ENCODE measurements at places on chromosomes 16 and 17.

- no peak for DNase-seq
Observed at GRCh38 chr17:37742762-37743611, 1.9 kb downstream of the HNF1B start.

GRCh38 chr16:68707340-68708152, 29.5 kb upstream of the CDH1 start:
- no peak for DNase-seq

GRCh38 chr16:55232822-55233221, 91.2 kb upstream of the IRX6 start:
- DNase-seq, result no peak

GRCh38 chr17:39775031-39775430, 37.3 kb downstream of the GRB7 start:
- no peak for DNase-seq

DNA sequence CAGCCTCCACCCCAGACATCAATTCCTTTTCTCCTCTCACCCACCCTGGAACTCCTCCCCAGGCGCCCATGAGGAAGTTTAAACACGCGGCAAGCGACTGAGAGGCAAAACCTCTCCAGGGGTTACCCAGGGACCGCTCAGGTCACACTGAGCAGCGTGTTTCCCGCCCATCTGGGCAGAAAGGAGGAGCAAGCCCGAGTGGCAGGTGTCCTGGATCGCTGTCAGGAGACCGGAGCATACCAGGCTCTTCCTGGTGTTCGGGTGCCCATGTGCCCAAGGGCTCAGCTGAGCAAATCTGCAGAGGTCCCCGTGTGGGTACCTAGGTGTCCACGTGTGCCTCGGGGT, 491 bp downstream of the SLC25A19 start:
- peak; percentile 58 for DNase-seq

GRCh38 chr17:81221371-81221841, 1.4 kb downstream of the CEP131 start:
- no peak for DNase-seq

- DNase-seq, result no peak
Observed at GRCh38 chr16:23519282-23519681, 9.0 kb upstream of the GGA2 start.

DNA sequence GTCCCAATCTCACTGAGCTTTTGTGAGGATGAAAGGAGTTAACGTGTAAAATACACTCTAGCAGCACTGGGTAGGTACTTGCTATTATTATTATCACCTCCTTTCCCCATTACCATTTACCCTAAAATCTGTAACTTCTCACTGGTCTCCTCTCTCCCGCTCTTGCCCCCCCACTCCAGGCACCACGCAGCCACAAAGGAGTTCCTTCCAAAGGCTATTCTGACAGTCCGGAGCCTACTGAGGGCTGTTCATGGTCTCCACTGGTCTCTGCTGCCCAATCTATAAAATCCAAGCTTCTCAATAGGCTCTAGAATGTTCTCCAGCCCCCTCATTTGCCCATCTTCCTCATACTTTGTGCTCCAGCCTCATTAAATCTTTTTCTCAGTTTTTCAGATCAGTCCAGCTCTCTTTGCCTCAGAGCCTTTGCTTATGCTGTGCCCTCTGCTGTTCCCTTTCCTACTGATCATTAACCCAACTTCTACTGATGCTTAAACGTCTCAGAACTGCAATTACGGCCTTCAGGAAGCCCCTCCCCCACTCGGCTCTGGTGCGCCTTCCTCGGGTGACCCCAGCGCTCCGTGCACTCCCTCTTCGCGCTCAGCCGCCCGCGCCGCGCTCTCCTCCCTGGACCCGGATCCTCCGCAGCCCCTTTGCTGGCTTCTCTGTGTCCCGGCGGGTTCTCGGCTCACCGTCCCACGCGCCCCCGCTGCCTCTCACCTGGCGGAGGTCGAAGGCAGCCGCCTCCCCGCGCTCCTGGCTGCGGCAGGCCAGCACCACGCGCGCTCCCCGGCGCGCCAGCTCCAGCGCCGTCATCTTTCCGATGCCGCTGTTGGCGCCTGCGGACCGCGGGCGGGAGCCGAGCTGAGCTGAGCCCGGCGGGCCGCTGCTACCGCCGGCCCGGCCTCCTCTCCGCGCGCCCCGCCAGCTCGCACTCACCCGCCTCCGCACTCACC, 737 bp downstream of the DHRS13 start:
- peak; percentile 60 for DNase-seq

GRCh38 chr16:72473631-72474030, 301.7 kb upstream of the PMFBP1 start:
- DNase-seq, result no peak

DNA sequence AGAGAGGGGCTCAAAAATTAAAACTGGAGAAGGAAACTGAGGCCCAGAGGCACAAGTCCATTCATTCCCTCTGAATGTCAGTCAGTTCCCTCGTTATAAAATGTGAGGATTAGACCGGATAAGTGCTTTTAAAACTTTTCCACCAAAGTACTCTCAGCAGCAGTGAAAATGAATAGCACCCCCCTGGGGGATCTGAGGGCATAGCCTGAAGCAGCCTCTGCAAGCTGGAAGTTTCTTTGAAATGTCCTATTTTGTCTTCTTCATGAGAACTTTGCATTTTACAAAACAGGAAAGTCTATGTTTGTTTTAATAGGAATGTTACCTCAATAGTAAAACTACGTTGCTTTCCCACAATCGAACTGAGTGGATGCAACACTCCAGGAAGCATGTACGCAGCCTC, 273.0 kb downstream of the CEP112 start:
- DNase-seq, result no peak

GRCh38 chr16:70597135-70597835, 49.1 kb upstream of the IL34 start:
- no peak for DNase-seq

DNA sequence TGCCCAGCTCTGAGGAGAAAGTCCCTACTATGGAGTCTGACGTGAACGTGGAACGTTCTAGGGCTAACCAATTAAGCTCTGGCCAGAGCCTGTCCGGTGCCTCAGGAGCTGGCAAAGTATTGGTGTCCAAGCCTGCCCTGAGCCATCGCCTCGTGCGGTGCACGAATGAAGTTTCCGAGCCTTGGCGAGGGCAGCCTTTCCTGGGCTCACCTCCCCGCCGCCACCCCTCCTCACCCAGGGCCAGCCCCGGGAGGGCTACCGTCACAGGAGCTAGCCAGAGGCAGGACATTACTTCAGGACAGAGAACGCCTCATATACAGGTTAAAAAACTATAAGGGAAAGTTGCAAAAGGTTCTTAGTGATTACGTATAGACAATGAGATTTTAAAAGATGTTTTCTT, 23.6 kb upstream of the TRAP1 start:
- no peak for DNase-seq

GRCh38 chr17:39671651-39672521, 3.6 kb downstream of the PNMT start:
- DNase-seq, result peak; percentile 17

- DNase-seq, result no peak
Observed at GRCh38 chr17:76050538-76051467, 21.5 kb downstream of the SRP68 start.

DNA sequence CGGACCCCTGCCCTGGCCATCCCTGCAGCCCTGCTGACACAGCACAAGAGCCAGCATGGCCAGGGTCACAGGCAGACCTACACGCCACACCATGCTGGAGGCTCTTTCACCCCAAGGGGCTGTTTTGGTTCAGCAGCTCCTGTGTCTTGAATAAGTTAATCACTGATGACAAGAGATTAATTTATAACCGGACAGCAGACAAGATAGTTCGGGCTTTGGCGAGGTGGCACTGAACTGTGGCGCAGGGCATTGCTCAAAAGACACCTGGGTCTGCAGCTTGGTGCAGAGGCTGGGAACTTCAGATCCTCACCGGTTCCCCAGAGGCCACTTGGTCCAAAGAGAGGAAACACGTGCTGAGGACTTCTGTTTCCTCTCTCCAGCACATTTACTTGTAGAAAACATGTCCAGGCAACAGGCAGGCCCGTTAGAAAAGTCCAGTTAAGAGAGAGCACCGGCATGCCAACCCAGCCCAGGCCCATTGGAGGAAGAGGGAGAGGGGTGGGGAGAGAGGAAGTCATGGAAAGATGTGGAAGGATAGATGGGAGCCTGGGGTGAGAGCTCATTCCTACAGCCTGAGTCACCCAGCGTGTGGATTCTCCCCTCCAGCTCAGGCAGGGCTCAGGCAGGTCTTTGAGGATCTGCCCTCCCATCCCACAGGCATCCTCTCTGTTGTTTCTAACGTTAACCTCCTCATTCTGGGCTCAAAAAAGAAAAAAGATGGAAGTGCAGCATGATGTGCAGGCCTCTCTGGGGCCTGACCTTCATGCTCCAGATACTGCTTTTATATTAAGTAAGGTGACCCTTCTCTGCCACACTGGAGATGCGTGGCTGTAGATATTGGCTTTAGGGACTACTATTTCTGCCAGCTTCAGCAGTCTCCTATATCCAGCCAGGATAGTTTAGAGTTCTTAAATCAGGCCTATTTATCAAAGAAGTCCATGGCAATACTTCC, 80.0 kb upstream of the HNF1B start:
- DNase-seq, result no peak

- DNase-seq, result no peak
Observed at GRCh38 chr17:78494696-78495330, 82.4 kb downstream of the DNAH17 start.

DNA sequence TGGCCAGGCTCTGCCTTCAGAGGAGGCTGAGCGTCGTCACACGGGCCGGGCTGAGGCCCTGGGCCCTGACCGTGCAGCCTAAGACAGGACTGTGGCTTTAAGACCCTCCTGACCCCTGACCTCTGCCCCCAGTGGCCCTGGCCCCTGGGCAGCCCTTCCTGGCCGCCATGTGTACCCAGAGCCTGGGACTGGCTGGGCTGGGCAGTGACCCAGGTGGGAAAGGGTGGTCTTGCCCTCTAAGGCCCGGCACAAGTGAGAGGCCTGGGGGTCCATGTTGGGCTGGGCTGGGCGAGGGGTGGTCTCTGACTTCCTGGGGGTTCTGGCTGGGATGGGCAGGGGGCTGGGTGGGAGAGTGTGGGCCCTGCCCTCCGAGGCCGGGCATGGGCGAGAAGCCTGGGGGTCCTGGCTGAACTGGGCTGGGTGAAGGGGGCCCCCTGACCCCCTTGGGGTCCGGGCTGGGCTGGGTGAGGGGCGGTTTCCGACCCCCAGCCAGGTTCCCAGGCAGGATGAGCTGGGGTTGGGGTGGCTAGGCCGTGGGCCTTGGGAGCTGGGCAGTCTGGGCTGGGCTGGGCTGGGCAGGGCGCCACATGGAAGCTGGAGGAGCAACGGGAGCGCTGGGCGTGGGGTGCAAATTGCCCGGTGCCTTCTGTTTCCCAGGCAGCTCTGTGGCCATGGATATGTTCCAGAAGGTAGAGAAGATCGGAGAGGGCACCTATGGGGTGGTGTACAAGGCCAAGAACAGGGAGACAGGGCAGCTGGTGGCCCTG, at the start of gene CDK3:
CDK3 (plus strand) TSS at position 101 of the 767 bp plus-strand sequence; CDS start at position 672, 571 bp downstream.
- DNase-seq, result no peak

GRCh38 chr17:42188749-42189650, 3.7 kb upstream of the HCRT start:
- no peak for DNase-seq

DNA sequence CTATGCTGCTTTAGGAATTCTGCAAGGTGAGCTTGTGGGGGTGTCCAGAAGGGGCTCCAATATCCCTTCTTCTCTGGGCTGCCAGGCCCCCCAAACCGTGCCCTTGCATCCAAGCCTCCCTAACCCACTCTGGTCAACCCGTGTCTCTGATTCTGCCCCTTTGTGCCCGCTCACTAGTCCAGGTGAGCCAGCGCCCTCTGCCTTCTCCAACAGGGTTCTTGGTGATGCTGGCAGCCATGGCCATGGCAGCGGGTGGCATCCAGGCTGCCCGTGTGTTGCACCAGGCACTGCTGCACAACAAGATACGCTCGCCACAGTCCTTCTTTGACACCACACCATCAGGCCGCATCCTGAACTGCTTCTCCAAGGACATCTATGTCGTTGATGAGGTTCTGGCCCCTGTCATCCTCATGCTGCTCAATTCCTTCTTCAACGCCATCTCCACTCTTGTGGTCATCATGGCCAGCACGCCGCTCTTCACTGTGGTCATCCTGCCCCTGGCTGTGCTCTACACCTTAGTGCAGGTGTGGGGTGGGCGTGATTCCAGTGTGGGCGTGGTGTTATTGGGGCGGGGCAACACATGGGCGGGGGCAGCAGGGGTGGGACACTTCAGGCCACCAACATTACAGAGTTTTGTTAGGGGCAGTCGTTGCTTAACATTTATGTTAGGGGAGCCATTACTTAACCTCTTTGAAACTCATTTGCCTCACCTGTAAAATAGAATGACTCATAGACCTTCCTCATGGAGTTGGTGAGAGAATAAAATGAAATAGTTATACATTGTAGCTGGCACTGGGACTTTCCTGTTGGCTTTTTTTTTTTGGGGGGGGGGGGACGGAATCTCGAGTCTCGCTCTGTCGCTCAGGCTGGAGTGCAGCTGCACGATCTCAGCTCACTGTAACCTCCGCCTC, 31.4 kb downstream of the ANKRD40 start:
- no peak for DNase-seq

- DNase-seq, result no peak
Observed at GRCh38 chr16:83913245-83913633, 14.3 kb downstream of the MLYCD start.

DNA sequence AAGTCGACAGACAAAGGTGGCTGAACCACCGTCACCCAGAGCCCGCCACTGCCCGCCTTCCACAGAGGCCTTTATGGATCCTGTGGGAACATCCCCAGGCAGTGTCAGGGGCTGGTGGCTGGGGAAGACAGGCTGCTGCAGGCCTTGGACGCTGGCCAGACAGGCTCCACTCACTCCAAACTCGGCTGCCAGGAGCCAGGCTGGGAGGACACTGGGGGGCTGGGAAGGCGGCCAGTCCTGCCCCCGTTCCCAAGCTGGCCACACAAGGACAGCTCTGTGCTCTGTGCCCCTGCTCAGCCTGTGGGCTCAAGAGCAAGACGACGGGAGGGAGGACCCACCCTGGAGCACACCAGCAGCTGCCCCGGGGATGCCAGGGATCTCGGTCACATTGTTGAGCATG, 7.6 kb upstream of the LCAT start:
- no peak for DNase-seq

DNA sequence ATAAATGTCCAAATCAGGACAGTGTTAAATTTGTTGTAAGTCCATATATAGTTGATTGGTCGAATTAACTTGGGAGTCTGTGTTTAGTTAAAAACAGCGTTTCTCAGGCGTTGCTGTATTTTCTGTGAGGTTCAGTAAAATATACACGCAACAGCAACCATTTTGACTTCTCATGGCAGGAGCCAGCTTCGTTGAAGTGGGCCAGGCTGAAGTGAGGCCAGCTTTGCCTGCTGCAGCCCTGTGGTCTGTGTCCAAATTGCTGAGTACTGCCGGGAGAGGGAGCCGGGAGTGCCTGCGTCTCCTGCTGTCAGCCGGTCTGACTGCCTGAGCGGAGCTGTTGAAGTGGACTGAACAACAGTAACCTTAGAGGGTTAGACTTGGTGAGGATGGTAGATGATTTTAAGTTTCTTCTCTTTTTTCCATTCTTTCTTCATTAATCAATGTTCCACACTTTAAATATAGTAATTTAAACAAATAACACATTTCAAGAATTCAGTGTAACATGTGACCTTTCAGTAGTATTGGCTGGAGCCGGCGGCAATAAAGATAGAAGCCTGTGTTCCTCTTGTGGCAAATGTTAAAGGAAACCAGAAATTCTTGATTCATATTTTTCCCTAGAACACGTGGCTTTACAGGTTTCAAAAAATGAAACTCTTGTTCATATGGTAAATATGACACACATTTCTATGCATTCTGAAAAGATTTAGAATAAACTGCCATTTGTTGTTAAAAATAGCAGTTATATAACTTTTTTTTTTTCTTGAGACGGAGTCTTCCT, 37.0 kb upstream of the ZNF750 start:
- no peak for DNase-seq

GRCh38 chr16:23298290-23298915, 3.7 kb upstream of the SCNN1B start:
- no peak for DNase-seq
